NCI-H1436 (cell line): ENCODE measurements at places on chromosomes 11 and 22.

DNA sequence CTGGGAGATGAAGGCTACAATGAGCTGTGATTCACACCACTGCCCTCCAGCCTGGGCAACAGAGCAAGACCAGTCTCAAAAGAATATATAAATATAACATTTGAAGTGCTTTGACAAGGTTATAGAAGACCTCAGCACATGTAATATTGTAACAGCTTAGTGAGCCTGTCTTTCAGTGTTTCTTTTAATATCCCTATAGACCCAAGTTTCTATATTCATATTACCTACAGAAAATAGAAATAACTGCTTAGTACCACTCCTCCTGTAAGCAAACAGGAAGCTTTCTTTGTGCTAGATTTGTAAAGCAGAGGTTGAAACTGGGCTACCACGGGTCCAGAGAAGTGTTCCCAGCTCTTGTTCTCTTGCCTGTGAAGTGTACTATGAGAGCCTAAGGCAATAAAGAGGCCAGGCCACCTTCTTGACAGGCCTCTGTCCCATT is 68.2 kb downstream of the PPP2R1B start:
- DNase-seq: no peak

- DNase-seq: no peak
These were observed 54.9 kb upstream of the TTLL12 start for GRCh38 chr22:43241699-43242386.

DNA sequence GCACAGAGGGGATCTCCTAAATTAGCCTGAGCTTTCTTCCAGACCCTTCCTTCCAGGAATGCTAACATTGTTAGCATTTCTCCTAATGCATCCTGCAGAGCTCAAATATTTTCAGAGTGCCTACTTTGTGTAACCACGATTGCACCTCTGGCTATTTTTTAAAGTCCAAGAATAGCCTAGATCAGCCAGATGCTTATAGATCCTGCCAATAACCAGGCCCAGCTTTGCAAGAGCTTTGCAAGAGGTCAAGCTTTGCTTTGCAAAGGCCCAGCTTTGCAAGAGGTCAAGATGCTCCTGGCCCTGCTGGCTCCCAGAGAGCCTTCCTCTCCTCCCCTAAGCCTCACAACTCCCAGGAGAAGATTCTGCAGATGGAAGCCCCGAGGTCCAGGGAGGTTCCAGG is 491.9 kb downstream of the MN1 start:
- DNase-seq: no peak

DNA sequence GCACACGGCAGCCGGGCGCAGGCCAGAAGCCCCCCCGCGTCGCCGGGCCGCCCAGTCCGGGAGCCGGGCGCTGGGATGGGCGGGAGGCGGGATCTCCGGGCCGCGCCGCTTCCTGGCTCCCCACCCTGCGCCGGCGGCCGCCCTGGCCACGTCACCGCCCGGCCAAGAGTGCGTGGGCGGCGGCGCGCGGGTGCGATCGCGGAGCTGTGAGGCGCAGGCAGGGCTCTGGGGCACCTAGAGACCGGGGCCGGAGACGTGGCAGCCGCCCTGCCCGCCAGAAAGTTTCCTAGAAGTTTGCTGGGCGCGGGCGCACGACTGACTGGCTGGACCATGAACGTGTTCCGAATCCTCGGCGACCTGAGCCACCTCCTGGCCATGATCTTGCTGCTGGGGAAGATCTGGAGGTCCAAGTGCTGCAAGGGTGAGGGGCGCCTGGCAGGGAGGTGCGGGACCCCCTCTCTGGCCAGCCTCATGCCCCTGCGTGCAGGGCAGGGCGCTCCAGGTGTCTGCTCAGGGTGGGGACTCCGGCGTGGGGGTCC is at the start of gene KDELR3:
TSS of gene KDELR3 (plus strand) at position 193 of the 539 bp plus-strand sequence. CDS start at position 331, 138 bp downstream.
- DNase-seq: no peak

DNA sequence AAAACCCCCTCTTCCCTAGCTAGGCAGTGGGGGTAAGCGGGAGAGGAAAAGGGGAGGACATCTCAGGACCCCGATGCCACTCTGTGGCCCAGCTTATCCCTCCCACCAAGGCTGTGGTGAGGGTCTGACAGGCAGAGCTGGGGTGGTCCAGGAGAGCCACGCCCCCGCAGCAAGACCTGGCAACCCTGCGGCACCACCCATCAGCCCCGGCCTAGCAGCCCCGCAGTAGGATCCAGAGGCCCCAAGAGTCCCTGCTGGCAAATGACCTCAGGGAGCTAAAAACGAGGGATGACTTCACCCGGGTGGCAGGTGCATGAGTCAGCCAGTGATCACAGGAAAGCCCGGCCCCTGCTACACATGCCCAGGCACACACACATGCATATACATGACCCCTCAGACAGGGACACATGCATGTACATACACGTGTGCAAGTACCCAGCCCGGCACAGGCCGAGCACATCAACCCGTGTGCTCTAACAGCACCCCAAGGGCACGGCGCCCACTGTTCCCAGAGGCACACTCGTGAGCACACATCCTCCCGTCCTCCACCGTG is 32.3 kb downstream of the ARVCF start:
- no peak for DNase-seq

- DNase-seq: no peak
These were observed 14.9 kb upstream of the TSKU start for GRCh38 chr11:76768088-76768908.

- no peak for DNase-seq
These were observed 6.7 kb downstream of the HDHD5 start for GRCh38 chr22:17152340-17152739.

- no peak for DNase-seq
These were observed 2.9 kb upstream of the PPP6R2 start for GRCh38 chr22:50339945-50340879.

- no peak for DNase-seq
These were observed 32.3 kb upstream of the P2RY2 start for GRCh38 chr11:73185680-73186293.

DNA sequence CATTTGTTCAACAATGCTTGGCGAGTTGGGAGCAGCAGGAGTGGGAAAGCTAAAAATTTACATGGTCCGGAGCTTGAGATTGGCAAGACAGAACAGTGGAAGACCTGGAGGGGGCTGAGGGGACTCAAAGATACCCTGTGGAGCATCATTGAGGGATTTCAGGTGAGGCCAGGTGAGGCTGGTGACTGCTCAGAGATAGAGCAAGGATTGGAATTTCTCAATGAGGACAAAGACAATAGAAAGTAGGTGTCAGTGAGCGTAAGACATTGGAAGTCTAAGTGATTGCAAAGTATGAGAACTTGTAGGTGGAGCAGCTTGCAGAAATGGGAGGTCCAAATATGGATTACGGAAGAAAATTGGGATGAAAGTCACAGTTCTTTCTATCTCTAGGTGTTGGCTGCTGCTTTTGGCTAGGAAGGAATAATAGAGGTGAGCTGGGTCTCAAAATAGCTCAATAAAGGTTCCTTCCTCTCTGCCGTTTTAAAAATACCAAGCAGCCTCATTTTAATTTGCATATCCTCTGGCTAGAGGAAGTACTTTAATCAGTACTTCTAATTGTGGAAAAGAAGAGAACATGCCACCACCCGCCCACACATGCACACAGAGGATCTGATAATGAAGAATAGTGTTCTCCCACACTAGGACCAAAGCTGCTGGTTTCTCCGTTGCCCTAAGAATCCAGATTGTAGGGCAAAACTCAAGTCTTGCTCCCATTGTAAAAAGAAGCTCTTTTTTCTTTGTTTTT is 41.8 kb upstream of the SORL1-AS1 start:
- DNase-seq: no peak

GRCh38 chr11:126853732-126854131 is 146.8 kb downstream of the KIRREL3 start:
- DNase-seq: no peak

GRCh38 chr11:66495401-66495854 is 15.0 kb upstream of the BBS1 start:
- no peak for DNase-seq

DNA sequence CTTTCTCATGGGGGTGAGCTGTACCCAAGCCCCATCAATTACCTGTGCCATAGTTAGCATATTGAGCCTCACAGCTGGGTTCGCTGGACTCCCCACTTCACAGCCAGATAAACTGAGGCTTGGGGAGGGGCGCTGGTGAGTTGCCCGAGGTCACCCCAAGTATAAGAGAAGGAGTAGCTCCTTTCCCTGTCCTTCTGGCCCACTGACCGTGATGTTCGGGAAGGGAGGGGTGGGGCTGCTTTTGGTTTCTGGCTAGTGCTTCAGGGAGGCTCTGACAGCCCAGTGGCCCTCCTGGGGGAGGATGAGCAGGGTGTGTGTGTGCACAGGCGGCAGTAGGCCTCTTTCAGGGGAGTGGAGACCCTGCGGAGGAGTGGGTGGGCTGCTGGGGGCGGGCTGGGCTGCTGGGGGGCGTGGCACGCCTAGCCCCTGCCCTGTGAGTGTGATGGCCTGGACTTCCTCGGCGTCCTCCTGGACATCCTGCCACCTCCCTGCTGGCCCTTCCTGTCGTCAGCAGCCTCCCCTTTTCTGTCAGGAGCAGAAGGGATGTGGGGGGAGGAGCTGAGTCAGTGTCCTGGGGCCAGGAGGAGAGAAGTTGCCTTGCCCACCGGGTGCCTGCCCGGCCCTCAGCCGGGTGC is 50.3 kb downstream of the TRIOBP start:
- DNase-seq: no peak

GRCh38 chr11:96112192-96113128 is 188.6 kb upstream of the MTMR2 start:
- DNase-seq: no peak

DNA sequence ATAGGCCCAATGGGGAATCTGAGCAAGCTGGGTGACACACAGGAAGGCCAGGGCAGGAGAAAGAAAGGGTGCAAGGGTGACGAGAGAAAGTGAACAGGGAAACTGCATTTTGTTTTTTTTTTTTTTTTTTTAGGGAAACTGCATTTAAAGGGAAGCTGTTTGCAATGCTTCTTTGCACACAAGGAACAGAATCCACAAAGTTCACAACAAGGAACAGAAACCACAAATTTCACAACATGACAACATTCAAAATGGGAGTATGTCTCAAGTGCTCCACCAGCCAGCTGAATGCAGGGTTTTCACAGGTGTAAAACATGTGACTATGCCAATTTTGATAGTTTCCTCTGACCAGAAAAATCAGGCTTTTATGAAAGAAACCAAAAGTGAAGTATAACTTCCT is 6.8 kb upstream of the PLAAT3 start:
- DNase-seq: no peak

- DNase-seq: no peak
These were observed 17.8 kb upstream of the P2RY2 start for GRCh38 chr11:73200256-73200655.

DNA sequence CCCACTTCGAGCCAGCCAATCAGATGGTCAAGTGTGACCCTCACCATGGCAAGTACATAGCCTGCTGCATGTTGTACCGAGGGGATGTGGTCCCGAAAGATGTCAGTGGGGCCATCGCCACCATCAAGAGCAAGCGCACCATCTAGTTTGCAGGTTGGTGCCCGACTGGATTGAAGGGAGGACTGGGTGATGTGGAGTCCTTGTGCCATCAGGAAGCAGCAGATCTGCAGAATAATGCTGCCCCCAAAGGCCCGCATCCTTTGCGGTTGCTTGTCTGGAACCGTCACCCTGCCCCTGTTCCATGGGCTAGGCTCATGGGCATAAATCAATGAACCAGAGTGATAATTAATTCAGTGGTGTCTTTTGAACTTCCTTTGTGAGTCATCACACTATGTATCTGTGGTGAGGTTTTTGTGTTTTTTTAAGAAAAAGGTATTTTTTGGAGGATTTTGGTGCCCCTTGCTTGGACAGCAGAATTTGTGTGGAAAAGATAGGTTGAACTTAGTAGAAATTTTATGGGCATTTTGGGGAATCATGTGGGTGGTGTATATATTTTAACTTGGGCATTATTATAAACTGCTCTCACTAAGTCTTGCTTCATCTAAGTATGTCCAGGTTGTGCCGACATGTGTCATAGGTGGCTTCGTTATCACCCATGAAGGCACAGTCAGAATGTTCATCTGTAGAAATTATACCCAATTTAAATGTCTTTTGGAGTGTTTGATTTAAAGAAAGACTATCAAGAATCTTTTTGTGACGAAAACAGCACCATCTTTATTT is 22.3 kb downstream of the LRRC74B start:
- no peak for DNase-seq

DNA sequence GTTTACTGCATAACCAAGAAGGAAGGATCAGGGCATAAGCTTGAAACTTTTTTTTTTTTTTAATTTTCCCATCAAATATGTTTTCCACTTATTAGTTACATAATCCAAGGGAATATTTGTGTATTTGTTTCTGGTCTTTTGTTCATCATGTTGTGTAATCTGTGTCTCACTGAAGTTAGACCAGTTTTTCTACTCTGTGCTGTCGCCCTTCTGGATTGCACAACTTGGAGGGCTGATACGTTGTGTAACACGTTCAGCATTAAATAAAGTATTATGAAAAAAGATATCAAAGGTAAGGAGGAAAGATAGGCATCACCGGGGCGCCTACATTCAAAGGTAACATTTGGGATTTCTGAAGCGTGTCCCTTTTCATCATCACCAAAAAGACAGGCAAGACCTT is 3.3 kb upstream of the E2F8 start:
- no peak for DNase-seq

GRCh38 chr11:8085011-8085645 is 4.1 kb downstream of the TUB start:
- DNase-seq: no peak

DNA sequence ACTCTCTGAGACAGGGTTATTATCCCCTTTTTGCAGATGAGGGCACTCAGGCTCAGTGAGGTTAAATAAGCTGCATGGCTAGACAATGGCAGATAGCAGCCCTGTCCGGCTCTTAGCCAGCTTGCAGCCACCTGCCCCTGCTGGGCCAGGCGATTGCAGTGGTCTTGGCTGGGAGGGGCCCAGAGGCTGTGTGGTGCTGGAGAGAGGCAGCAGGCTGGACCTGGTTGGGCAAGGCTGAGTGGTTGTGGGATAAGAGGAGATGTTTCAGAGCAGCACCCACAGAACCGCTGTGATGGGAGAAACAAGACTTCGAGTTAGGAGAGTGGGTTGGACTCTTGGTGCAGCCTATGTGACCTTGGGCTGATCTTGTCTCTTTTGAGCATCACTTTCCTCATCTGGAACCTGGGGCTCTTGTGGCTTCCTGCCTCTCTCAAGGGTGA is 25.5 kb downstream of the PTPRJ start:
- no peak for DNase-seq

- DNase-seq: no peak
These were observed 20.2 kb downstream of the NF2 start for GRCh38 chr22:29623553-29624169.

- no peak for DNase-seq
These were observed 179.6 kb downstream of the CTTN start for GRCh38 chr11:70577948-70578347.

- no peak for DNase-seq
These were observed 138.0 kb downstream of the TRPC6 start for GRCh38 chr11:101445761-101446160.
